ENCODE measurements at places on chromosomes 12 and 14. TPM values are rescaled to one million over a fixed set of nuclear protein-coding genes. Genes with fewer than 3 reads are reported as not detected.

Gene OLR1
- total RNA-seq, result not detected

DNA sequence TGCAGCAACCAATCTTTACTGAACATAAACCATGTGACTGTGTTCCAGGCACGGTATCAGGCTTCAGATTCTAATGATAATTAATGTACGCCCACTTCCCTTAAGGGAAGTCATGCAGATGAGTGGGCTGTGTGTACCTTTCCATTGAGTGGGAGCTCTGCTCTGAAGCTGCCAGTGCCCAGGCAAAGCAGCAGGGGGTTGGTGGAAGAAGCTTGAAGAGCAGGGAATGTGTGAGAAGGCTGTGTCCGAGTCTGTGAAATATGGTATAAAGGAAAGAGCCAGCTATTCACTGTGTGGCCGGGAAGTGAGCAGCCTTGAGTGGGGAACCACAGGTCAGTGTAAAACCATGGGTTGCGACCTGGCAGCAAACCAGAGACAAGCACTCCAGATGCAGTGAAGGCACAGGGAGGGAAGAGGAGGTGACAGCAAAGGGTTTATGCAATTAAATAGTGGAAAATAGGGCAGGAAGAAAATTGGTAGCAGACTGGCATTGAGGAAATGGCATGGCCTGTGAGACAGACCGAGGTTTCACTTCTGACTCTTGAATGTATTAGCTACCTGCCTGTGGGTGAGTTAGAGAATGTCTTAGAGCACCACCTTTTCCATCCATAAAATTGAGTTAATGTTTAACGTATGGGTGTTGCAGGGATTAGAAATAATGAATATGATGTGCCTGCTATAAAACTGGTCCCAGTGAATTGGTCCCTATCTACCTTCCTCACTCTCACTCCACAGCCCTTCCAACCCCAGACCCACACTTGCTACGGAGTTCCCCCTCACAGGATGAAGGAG lies 116.4 kb downstream of the NTF3 start:
- no peak for DNase-seq

Gene FZD10
- not detected for total RNA-seq

Gene P2RX2
- not detected for total RNA-seq

- DNase-seq, result peak; percentile 35
Measured at GRCh38 chr14:30521899-30522736, 36.8 kb upstream of the G2E3 start.

DNA sequence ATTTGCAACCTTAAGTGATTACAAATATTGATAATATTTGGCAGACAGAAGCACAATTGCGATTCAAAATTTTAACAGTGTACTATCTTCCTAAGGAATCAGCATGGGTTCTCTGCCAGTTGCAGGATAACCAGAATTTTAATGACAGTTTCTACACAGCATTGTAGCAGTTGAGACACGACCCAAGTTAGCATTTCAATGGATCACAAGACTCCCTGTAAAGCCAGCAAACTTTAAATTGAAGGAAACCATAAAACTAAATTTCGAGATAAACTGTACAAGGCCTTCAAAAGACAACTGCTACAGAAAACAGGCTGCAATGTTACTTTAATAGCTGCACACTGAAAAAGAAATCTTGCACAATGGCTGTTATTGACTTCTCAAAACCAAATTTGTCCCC lies 154.9 kb downstream of the MED13L start:
- DNase-seq, result no peak

Gene CACNA2D4
- total RNA-seq, result not detected

Gene PAX9
- total RNA-seq, result 0.38 TPM

Gene CIROP
- not detected for total RNA-seq

GRCh38 chr14:90288651-90289355 lies 32.5 kb downstream of the PSMC1 start:
- no peak for DNase-seq

DNA sequence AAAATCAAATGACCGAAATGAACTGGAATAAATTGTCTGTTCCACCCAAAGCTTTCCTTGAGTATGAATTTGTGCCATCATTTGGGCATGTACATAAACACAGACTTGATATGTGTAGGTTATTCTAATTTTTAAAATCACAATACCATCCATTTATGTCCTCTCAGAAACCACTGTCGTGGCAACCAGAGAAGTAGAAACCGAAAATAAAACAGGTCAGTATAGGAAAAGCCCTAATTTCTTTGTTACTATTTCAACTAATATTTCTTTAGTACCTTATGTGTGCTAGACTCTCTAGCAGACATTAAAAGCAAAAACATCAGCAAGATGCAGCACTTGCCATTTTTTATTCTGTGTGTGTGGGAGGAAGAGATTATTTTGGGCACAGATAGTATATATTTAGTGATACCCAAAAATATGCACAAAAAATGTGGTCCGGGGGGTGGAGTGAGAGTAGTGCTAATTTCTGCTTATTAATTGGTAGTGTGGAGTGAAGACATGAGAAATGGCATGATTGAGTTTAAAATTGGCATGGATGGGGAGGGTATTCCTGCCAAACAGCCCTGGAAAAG lies 130.8 kb upstream of the CNTN1 start:
- no peak for DNase-seq

DNA sequence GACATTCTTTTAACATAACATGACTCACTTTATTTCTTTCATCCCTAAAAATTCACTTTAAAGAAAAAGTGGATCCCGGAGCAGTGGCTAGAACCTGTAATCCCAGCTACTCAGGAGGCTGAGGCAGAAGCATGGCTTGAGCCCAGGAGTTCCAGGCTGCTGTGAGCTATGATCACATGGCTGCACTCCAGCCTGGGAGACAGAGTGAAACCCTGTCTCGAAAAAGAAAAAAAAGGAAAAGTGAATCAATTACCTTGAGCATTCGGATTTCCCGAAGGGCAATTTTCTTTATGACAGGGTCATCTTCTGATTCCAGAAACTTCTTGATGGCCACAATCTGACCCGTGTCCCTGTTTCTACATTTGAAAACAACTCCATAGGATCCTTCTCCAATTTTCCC lies 1.2 kb downstream of the CDKL1 start:
- no peak for DNase-seq

GRCh38 chr14:72736786-72737559 lies 156.9 kb downstream of the DPF3 start:
- DNase-seq, result no peak

- DNase-seq, result peak; percentile 75
Measured at GRCh38 chr14:39432619-39433451, 602 bp upstream of the FBXO33 start.

GRCh38 chr12:22610131-22610530 lies 14.8 kb upstream of the ETNK1 start:
- DNase-seq, result no peak

GRCh38 chr12:79895071-79895470 lies 39.8 kb downstream of the PPP1R12A start:
- no peak for DNase-seq

DNA sequence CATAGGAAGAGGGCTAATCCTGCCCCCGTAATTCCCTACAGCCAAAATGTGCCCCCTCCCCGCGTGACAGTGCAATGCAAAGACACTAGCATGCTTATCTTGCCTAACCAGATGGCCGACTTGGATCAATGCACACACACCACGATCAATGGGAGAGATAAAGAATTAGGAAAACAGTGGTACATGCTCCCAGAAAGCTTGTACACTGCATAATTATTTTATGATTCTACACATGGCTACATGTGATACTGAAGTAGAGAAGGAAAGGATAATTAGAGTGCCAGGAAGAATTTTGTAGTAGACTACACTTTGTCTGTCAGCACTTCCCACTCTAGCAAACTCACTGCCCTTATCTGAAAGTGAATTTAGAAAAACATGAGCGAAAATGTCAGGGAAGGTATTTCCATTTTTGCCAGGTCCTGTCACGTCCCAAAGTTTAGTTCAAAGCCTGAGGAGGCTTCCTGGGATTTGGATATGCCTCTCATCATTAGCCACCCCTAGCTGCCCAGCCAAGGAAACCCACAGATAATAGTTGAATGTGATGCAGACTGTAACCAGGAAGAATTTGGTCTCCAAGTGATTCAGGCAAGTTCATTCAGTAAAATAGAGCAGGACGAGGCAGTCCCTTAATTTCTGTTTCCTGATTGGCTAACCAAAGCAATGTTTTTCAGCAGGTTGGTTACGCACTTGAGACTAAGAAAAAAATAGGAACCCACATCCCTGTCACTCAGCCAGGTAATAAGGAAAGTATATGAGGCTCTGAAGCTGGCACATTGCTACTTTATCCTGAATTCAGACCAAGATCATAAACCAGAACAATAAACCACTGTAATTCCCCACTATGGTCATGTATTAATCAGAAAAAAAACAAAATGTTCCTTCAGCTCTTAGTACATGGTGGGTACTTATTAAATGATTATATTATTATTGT lies 199.6 kb upstream of the OTX2 start:
- no peak for DNase-seq

GRCh38 chr12:110756611-110757010 lies 13.9 kb upstream of the PPP1CC start:
- DNase-seq, result no peak

DNA sequence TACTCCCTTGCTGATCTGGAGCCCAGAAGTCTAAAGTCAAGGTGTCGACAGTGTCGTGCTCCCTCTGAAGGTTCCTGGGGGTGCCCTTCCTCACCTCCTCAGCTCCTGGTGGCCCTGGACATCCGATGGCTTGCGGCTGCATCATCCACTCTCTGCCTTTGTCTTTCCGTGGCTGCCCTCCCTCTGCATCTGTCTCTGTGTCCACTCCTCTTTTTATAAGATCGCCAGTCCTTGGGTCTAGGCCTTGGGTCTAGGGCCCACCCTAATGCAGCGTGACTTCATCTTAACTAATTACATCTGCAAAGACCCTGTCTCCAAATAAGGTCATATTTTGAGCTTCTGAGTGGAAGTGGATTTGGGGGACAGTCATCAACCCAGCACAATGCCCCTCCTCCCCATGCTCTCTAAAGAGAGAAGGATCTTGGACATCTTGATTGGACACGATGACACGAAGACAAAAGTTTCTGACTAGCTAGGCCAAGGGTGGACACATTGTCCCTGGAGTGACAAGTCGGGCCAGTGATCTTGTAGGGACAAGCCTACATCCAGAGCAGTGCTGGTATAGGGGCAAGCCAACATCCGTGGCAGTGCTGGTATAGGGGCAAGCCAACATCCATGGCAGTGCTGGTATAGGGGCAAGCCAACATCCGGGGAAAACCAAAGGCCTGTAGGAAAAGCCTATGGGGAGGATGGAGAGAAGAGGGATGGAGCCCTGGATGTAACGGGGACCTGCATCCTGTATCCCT lies 93.9 kb upstream of the DIO3 start:
- no peak for DNase-seq

GRCh38 chr14:75310295-75311111 lies 31.9 kb downstream of the FOS start:
- peak; percentile 92 for DNase-seq

DNA sequence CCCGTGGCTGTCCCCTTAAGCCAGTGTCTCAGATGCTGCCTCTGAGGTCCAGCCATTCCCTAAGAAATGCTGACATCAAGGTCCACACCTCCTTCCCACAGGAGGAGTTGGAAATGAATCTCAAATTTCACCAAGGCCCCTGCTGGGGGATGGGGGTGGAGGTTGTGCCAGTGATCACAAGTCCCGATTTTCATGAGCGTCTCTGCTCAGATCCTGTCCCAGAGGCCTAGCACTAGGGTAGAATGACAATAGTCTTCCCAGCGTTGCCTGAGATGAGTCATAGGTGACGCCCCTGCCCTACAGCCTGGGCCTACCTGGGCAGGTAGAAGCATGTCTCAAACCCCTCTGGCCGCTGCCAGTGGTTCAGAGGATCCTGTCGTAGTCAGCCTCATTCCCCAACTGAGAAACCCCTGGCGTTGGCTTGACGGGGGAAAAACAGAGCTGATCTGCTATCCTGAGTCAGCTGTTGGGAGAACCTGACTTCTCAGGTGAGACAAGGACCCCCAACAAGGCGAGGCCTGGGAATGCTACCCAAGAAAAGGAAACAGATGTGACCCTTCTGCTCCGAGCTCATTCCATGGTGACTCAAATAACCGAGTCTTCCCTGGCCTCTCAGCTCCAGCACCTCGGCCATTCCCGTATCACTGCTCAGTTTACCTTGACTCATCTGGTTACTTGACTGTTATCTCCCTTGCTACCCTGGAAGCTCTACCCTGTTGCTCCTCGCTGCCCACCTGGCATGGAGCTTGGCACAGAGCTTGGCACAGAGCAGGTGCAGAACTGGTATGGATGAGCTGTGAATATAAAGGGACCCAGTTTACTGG lies 21.8 kb upstream of the SPPL3 start:
- no peak for DNase-seq

DNA sequence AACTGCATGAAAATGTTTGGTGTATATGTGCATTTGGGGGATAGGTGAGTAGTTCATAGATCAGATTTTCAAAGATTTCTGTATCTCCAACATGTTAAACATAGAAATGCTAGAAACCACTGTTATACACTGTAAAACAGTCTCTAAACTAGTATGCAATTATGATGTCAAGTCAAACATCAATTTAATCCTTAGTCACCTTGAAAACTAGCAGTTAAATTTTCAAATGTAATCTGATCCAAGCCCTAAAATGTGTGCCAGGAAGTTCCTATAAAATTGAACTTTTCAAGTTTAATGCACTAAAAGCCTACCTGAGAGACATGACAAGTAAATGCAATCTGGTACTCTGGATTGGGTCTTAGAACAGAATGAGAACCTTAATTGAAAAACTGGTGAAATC lies 14.5 kb downstream of the SLC35F4 start:
- no peak for DNase-seq

- DNase-seq, result peak; percentile 27
Measured at GRCh38 chr12:100566887-100567637, 6.4 kb upstream of the GAS2L3 start.

DNA sequence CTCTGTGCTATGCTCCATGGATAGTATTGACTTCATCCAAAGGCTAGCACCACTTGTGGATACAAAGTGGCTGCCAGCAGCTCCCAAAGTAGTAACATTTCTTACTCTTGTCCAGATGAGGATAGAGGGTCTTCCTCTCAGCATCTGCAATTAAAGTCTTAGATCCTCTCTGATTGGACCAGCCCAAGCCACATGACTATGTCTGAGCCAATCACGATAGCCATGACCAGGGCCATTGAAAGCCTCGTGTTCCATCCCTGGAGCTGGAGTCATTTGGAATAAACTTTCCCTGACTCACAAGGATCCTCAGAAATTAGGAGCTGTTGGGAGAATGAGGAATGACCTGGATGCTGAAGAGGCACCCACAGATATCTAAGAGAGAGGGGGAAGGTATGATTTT lies 28.5 kb upstream of the SLC24A4 start:
- no peak for DNase-seq

Gene PLEKHD1
- not detected for total RNA-seq

Gene EID3
- total RNA-seq, result 2.2 TPM

Gene GLS2
- total RNA-seq, result not detected
